ENCODE measurements at places on chromosomes 6 and 20.

- no peak for DNase-seq
Measured at GRCh38 chr6:158865769-158866168, 46.6 kb upstream of the EZR start.

GRCh38 chr6:18081025-18081668 is 41.3 kb downstream of the NHLRC1 start:
- DNase-seq: no peak

- DNase-seq: no peak
Measured at GRCh38 chr6:140341272-140341671, 966.8 kb upstream of the CITED2 start.

- DNase-seq: no peak
Measured at GRCh38 chr6:45930420-45931040, 85.1 kb downstream of the CLIC5 start.

DNA sequence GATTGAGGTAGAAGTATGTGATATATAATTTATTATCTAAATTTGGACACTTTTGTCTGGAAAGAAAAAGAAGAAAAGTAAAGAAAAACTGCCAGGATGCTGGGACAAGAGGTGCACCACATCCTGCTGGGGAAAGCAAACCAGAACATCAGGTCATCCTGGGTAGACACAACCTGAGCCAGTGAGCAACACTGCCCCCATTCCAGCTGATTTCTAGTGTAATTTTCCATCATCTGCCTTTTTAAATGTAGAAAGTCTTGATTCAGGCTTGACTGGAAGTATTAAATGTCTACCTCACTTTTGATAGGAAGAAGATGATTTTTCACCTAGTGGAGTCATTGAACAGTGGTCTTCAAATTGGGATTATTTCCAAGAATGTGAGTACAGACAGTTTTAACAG is 1164.5 kb upstream of the CITED2 start:
- no peak for DNase-seq

- DNase-seq: no peak
Measured at GRCh38 chr6:11085758-11086435, 7.7 kb upstream of the SMIM13 start.

DNA sequence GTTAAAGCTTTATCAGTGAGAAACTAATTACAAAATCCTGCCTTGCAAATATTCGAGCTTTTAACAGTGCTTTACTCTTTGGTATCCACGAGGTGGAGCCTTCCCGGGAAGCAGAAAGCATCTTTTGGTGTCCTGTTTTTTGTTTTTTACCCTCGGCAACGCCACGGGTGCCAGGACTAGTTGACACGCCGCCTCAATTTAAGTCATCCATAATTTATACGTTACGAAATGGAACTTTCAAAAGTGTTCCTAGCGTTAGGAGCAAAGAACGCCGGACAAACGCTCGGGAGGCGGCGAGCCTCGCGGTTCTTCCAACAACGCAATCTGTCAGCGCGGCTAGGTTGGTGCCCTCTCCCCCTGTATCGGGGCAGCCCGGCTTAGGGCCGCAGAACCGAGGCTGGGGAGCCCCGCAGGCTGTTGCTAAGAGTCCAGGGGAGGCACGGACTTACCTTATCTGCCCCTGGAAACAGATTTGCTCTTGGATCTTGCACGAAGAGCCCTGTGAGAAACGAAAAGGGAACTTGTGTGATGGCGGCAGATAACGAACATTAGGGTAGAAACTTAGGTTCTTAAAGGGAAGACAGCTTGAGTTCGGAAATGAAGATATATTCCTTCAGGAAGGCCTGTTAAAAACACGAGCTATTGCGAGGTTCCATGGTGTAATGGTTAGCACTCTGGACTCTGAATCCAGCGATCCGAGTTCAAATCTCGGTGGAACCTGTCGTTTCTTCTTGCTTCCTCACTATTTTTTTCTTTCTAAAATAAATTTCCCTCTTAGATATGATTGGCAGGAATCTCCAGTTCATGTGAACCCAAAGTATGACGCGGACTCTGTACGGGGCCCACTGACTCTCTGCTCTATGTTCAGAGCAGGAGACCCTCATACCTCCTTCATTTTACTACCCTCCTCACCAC is 46.2 kb upstream of the ZNF184 start:
- DNase-seq: no peak

- peak; percentile 55 for DNase-seq
Measured at GRCh38 chr6:52552278-52552643, 24.6 kb downstream of the TRAM2 start.

- DNase-seq: no peak
Measured at GRCh38 chr6:1716868-1717267, 107.2 kb downstream of the FOXC1 start.

GRCh38 chr20:25497586-25498279 is 87.6 kb downstream of the NINL start:
- no peak for DNase-seq

- DNase-seq: no peak
Measured at GRCh38 chr20:45378191-45378590, at the start of gene TP53TG5. Gene TP53TG5, minus strand, starts transcription at chr20:45378325. Its CDS starts 89 bp downstream, at chr20:45378236.

GRCh38 chr6:144220031-144220790 is 64.9 kb upstream of the UTRN start:
- no peak for DNase-seq

DNA sequence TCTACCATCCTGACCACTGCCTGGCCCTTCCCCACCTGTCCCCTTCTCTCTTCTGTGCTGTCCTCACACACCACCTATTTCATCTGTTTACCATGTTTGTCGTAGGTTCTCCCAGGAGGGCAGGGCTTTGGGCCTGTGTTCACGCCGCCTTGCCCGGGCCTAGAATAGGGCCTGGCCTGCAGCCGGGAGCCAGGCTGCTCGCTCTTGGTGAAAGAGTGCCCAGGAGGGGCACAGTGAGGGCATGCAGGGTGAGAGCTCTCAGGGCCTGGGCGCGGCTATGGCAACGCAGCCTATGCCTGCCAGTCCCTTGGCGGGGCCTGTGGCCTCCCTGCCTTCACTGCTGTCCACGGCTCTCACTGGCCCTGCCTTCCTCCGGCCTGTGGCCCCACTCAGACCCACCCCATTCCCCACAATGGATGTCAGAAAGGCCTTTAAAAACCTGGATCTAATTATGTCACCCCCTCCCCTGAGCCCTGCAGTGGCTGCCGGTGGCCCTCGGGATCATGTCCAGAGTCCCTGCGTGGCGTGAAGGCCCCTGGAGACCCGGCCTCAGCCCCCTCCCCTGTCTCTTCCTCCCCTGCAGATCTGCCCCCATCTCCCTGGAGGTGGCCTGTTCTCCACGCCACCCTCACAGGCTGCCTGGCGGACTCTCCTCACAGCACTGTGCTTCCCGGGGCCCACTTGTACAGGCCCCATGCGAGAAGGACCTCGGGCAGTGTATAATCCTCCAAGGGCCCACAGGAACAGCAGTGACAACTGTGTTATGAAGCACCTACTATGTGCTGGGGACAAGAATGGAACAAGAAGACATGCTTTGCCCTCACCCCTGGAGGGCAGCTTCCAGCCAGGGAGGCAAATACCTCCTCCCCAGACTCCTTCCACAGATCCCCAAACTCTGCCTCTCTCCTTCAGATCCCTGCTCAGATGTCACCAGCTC is 22.9 kb upstream of the NOL4L start:
- DNase-seq: no peak

DNA sequence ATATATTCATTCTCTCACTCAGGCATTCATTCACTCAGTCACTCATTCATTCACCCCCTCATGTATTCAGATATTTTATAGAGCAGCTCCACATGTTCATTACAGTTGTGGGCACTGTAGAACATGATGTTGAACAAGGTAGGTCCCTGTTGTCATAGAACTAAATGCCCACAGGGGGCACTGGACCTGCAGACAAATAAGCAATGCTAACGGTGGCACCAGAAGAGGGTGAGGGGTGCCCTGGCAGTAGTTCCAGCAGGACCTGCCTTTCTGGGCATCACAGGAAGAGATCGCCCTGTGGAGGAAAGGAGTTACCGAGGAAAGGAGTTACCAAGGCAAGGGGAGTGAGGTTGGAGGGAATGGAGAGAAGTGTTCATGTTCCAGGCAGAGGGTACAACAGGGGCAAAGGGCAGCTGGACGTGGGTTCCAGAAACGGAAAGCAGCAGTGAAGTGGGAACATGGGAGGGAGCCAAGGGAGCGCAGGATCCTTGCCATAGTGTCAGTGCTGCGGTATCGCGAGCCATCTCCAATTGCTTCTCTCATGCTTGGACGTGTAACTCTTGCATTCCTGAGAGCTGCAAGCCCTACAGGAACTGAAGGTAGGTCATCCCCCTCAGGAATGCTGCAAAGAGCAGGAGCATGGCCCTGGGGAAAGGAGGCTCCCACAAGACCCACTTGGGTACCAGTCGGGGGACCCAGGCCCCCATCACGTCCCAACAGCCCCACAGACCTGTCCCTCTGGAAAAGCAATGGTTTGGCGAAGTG is 128.2 kb downstream of the EDN3 start:
- DNase-seq: no peak

DNA sequence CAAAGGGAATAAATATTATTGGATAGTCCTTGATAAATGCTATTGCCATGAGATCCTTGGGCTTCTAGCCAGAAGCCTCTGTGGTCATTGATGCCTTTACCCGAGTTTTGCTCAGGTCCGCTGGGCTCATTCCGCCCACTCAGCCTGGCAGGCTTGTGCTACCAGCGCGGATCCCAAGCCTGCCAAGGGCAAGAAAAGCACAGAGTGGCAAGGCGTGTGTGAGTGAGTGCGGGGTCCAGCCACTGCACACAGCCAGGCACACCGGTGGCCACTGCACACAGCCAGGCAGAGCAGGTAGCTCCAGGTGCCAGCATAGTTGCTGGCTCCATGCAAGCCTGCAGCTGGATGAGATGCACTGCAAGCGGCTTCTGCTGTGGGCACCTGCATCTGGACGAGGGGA is 38.7 kb downstream of the STK38 start:
- no peak for DNase-seq

DNA sequence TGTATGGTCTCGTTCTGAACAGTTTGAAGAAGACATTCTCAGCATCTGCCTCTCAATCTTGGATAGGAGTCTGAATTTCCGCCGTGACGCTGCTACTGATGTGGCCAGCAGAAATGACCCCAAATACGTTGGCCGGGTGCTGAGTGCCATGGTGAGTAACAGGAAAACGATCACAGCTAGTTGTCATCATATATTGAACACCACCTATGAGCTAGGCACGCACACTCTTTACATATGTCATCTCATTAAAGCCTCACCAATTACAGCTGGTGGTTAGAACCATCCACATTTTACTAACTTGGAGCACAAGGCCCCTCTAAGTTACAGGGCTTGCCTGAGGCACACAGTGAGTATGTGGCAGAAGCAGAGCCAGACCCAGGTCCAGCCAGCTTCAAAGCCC is 17.1 kb downstream of the TGM3 start:
- DNase-seq: no peak

- no peak for DNase-seq
Measured at GRCh38 chr6:29011276-29011734, 6.2 kb upstream of the ZNF311 start.

- DNase-seq: no peak
Measured at GRCh38 chr20:46999801-47000465, 105.3 kb downstream of the EYA2 start.
